ENCODE measurements at places on chromosomes 16 and 17. TPM values are rescaled to one million over a fixed set of nuclear protein-coding genes. Genes with fewer than 3 reads are reported as not detected.

CMTM4 gene
- total RNA-seq: 4.5 TPM

DNA sequence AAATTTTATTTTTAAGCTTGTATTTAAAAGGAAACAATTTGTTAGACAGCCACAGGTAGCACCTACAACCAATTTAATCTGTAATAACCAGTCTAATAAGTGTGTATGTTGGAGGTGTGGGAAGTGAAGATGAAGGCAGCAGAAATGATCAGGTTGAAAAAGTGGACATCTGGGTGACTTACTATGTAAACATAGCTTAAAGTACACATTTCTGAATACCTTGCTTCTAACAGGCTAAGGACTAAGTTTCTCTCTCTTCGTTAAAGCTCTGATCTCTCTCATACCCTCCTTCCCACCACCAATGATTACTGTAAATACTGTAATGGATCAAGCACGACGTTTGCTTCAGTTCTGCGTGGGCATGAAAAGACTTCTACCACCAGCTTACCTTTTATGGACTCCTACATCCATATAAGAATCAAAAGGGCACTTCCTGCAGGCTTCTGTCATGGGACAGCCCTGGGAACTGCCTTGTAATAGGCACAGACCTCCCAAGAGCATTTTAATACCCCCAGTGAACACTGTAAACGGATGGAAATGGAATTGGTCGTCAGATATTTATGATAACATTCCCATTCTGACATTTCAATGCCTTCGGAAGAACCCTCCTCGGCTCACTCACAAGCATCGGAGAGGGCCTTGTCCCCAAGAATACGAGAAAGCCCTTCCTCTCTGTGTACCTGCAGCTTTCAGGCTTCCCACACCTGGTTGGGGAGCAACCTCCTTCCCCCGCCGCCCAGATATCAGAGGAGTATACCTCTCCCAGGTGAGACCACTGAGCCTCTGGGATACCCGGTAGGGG lies 700 bp downstream of the CCDC43 start:
- no peaks in the 10 kb centered on the region for H3K27me3 ChIP-seq
- H3K4me3 ChIP-seq: peak overlapping the region; percentile 86
- H3K4me1 ChIP-seq: peaks cover 27% of the 10 kb centered on the region

ACSM5 gene
- total RNA-seq: not detected

DNA sequence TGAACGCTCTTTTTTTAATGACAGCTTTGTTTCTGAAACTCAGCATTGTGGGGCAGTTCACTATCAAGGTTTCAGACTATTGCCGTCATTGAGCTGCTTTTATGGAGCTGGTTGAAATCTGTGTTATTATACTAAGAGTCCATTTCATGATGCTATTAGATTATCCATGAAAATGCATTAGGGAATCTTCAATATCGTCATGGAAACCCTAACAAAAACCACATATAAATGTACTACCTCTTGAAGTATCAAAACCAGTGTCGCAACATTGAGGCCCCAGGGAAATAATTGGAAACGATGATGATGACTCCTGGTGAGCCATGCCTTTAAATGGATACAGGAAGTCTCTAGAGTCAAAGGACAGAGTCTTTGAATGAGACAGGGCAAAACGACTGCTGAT lies 231.6 kb upstream of the CPHXL start:
- H3K27me3 ChIP-seq: no peaks in the 10 kb centered on the region
- DNase-seq: no peak
- H3K36me3 ChIP-seq: no peaks in the 10 kb centered on the region
- H3K4me1 ChIP-seq: no peaks in the 10 kb centered on the region
- no peak overlapping the region for H3K4me3 ChIP-seq

MYH1 gene
- not detected for total RNA-seq

DNA sequence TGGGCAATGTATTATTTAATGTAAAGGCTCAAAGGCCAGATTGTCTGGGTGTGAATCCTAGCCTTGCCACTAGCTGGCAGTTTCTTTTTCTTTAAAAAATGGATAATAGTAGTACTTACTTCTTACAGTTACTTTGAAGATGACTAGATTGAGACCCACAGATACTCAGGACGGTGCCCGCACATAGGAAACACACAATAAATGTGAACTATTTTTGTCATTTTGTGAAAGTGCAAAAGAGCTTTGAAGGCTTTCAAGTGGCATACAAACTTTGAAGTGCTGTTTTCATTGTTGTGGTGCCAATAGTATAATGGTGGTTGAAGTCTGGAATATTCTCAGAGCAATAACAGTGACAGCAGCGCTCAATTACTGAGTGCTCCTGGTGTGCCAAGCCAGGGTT lies 63.6 kb downstream of the OTOA start:
- H3K36me3 ChIP-seq: no peaks in the 10 kb centered on the region
- no peak overlapping the region for H3K4me3 ChIP-seq
- no peak overlapping the region for H3K27ac ChIP-seq
- DNase-seq: peak; percentile 35
- H3K4me1 ChIP-seq: peaks cover 13% of the 10 kb centered on the region

TP53TG3C gene
- total RNA-seq: 0.55 TPM

ALOXE3 gene
- 0.28 TPM for total RNA-seq

B9D1 gene
- 7.4 TPM for total RNA-seq

- H3K36me3 ChIP-seq: no peaks in the 10 kb centered on the region
- H3K27ac ChIP-seq: no peak overlapping the region
- no peaks in the 10 kb centered on the region for H3K4me1 ChIP-seq
- no peak overlapping the region for H3K4me3 ChIP-seq
- peaks cover 30% of the 10 kb centered on the region for H3K27me3 ChIP-seq
Observed at GRCh38 chr17:62309396-62309795, 71.0 kb upstream of the EFCAB3 start.

KCNAB3 gene
- total RNA-seq: 6.6 TPM

DNA sequence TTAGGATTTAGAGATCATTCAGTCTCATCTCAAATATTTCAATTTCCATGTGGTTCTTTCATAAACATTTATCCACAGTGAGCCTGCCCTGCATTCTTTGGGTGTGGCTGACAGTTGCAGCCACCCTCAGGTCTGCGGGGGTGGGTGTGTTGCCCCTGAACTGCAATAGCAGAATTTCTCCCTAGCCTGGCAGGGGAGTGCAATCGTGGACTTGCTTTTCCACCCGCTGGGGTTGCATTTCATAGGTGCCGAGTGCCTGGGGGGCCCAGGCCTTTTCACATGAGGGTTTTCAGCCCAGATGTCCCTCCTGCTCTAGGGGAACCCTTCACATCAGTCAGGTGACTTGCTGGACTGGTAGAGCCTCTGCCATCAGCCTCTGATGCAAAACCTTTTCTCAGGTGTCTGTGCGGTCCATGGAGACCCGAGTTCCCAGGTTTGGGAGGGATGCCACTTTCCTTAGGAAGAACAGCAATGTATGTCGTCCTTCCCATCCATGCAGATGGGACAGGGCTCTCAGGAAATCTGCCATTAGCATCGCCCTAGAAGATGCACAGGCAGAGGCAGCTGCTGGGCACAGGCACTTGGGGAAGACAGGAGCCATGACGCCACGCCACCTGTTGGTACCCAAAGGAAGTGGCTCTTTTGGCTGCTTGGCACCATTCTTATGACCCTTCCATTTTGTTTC lies 2.4 kb upstream of the USP36 start:
- H3K4me3 ChIP-seq: no peak overlapping the region
- DNase-seq: peak; percentile 79
- H3K4me1 ChIP-seq: peaks cover 34% of the 10 kb centered on the region

C16orf74 gene
- total RNA-seq: 0.25 TPM

DNA sequence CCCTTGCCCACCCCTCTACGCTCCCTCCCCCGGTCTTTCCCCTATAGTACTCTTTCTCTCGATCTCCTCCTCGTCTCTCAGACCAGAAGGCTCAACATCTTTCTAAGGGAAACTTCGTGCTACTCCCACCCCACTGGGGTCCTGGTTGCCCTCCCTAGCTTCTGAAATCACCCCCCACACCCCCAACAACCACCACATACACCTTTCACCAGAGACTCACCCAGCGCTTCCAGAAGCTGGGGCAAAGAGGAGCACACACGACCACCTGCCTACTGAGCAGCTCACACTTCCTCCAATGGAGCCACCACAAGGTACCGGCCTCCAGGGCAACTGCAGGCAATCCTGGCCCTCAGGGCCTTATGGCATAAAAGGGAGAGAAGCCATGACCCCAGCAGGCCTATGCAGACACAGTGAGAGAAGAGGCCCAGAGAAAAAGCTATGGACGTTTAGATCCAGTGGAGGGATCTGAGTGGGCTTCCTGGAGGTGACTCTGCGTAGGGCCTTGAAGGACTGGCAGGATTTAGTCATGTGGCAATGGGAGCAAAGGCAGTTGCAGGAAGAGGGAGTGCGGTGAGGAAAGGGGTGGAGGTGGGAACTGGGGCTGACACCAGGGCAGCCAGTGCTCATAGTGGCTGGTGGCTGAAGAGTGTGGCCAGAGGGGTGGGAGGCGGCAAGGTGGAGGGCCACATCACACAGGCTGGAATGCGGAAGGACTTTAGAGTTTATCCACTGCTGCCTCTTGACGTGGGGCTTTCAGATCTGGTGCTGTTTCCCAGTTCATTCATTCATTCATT lies 12.1 kb upstream of the TMEM92 start:
- peaks cover 2% of the 10 kb centered on the region for H3K27me3 ChIP-seq
- H3K4me1 ChIP-seq: no peaks in the 10 kb centered on the region
- no peak overlapping the region for H3K4me3 ChIP-seq
- no peak overlapping the region for H3K27ac ChIP-seq

HSD17B2 gene
- not detected for total RNA-seq

SLC16A6 gene
- 3.2 TPM for total RNA-seq

DNA sequence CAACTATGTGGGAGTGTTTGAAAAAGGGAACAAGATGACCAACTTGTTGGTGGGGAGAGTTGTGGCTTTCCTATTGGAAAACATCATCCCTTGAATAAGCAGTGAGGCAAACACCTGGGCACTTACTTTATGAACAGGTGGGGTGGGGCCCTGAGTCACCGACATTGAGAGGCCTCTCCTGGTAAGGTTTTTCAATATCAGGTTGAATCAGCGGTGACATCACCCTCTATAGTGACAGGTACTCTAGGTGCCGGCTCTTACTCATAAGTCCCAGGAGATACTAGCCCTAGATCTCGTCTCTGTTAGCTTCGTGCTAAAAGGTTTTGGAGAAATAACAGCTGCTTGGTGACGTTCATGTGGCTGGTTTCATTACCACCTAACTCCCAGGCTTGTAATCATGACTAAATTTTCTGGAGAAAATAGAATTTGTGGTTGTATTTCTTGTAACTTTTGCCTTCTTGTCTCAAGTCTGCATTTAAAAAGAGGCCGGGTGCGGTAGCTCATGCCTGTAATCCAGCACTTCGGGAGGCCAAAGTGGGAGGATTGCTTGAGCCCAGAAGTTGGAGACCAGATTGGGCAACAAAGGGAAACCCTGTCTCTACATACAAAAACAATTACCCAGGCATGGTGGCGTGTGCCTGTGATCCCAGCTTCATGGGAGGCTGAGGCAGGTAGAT lies 19.3 kb downstream of the CDH1 start:
- peak; percentile 90 for DNase-seq
- H3K36me3 ChIP-seq: no peaks in the 10 kb centered on the region
- peak overlapping the region; percentile 97 for H3K27ac ChIP-seq
- H3K4me3 ChIP-seq: peak overlapping the region; percentile 52

- H3K4me1 ChIP-seq: peaks cover 18% of the 10 kb centered on the region
- no peak overlapping the region for H3K4me3 ChIP-seq
- DNase-seq: no peak
- H3K27ac ChIP-seq: no peak overlapping the region
Observed at GRCh38 chr16:70578035-70578434, 54.4 kb downstream of the SF3B3 start.

- H3K36me3 ChIP-seq: peaks cover 14% of the 10 kb centered on the region
- no peak for DNase-seq
- peak overlapping the region; percentile 84 for H3K4me3 ChIP-seq
- H3K27me3 ChIP-seq: no peaks in the 10 kb centered on the region
Observed at GRCh38 chr17:60077226-60077625, 1.5 kb downstream of the HEATR6 start.

DNA sequence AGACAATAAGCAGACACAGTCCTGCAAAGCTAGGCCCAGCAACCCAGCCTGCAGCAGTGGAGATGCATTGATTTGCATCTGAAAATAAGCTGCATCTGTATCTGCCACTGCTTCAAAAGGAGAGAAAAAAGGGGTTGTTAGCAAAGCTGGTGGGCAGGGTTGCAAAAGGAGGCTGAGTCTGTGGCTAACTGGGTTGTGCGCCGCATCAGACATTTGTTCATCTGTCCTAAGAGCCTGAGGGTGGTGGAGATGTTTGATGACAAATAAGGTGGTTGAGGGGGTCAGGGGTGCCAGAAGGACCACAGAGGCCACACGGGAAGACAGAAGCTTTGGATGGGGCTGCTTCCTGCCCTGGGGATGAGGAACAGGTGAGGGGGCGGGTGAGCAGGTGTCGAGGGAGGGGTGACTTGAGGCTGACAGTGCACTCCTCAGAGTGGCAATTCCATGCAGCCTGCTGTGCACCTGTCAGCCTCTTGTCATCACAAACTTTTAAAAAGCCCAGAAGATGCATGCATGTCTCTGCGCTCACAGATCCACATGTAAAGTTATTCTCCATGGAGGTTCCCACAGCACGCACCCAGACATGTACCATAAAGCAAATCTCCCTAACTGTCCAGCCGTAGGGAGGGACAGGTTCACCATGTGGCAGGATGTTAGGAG lies 35.4 kb downstream of the WSB1 start:
- no peaks in the 10 kb centered on the region for H3K36me3 ChIP-seq
- H3K4me1 ChIP-seq: peaks cover 18% of the 10 kb centered on the region
- no peak for DNase-seq
- no peak overlapping the region for H3K4me3 ChIP-seq

GALR2 gene
- 6.4 TPM for total RNA-seq

GRCh38 chr16:53022374-53022773 lies 30.3 kb downstream of the CHD9NB start:
- peaks cover 3% of the 10 kb centered on the region for H3K27me3 ChIP-seq
- no peak overlapping the region for H3K27ac ChIP-seq
- no peaks in the 10 kb centered on the region for H3K4me1 ChIP-seq
- peak; percentile 35 for DNase-seq
- H3K4me3 ChIP-seq: no peak overlapping the region

SEZ6L2 gene
- 0.42 TPM for total RNA-seq

KIF19 gene
- not detected for total RNA-seq
